ENCODE measurements at places on chromosomes 7 and 10.

GRCh38 chr10:52740913-52741675 lies 31.5 kb downstream of the MBL2 start:
- no peak for DNase-seq

DNA sequence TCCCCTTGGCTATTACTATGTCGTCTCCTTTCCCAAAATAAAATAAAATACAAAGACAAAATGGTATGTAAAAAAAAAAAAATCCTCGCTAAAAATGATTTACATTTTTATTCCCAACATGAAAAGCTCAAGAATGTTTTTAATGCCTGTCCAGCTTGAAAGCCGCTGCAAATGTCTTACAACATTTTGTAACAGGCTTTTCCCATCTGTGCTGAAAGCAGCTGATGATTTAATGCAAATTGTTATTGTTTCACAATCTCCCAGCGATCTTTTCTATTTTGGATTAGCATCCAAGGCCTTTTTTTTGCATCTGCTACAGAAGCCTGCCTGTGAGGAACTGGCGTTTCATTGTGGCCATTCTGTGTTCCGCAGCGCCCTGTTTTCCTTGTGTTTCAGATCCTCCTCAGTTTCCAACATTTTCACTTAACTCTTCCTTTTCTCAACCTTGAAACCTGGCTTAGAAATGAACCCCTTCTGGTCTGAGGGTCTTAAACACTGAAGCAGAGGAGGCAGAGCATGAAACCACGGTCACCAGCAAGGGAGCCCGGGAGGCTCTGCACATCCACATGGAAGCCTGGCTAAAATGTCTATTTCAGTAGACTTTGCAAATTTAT lies 712.1 kb downstream of the PARD3 start:
- no peak for DNase-seq

DNA sequence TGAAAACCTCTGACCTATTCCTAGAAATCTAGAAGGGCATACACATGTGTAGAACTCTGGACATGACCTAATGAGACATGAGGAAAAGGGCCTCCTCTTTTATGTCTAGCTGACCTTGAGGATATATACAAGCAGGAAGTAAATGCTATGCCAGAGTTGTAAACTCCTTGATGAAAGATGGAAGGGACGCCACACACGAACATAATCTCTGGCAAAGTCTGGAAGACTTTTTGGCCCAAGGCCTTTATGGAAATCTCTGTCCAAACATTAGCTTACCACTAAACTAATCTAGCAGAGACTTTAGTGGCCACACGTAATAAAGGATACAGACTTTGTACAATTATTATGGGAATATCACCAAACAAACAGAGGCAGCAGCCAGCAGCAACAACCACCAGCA lies 138.1 kb upstream of the THSD7A start:
- no peak for DNase-seq

- no peak for DNase-seq
Measured at GRCh38 chr7:127409629-127410028, 17.1 kb upstream of the ZNF800 start.

GRCh38 chr10:78442836-78443550 lies 409.3 kb downstream of the RPS24 start:
- no peak for DNase-seq

GRCh38 chr10:111650088-111650487 lies 533.5 kb downstream of the GPAM start:
- no peak for DNase-seq

DNA sequence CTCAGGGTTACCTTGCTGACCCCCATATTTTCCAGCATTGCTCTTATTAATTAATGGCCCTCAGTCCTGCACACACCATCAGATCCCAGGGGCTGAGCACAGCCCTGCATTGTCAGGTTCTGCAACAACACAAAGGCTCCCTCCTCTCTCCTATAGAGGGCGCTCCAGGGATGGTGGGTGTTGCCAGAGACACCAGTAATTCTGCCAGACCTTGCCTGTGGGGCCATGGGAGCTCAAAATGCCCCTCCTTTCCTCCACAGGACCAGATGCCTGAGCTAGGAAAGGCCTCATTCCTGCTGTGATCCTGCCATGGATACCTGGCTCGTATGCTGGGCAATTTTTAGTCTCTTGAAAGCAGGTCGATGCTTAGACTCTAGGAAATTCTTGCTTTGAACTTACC lies 42.8 kb upstream of the PRSS58 start:
- DNase-seq: peak; percentile 15

DNA sequence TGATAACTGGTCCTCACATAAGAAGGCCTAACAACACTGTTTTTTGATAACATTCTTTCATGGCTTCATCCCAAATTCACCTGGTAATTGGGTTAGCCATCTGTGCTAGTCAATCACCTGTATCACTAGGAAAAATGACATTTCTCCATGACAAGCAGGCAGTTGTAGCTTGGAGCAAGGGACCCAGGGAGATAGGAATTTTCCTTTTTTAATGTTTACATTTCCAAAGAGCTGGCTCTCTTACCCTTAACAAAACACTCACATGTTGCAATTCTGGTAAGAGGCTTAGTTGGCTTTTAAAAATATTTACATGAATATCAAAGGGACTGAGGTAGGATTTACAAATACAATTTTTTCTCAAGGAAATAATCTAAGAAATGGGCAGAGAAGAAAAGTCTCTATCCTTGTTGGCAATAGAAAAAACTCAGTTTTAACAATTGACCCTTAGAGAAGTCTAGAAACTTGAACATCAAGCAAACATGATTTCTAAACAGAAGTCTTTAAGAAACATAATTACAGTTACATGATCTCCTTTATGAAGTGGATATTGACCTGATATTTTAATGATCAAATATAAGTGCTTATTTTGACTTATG lies 16.1 kb upstream of the AKR1C1 start:
- no peak for DNase-seq
